ENCODE measurements at places on chromosomes 4 and X.

DNA sequence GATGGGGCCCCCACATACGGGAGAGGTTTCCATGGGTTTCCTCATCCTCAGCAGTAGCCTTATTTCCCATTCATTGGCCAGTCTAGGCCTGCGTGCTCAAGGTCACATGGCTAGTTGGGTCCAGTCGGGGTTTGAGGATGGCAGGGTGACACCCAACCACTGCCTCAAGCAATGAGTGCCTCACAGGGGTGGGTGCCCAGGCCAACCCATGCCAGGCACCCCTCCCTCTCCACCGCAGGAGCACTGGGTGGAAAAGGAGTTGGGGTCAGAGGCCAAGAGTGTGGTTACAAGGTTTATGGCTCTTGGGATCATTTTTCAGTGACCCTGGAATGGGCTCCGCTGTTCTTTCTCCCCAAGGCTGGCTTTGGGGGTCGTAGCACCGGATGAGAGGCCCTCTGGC, 3.1 kb downstream of the NSG1 start:
- no peak for DNase-seq

DNA sequence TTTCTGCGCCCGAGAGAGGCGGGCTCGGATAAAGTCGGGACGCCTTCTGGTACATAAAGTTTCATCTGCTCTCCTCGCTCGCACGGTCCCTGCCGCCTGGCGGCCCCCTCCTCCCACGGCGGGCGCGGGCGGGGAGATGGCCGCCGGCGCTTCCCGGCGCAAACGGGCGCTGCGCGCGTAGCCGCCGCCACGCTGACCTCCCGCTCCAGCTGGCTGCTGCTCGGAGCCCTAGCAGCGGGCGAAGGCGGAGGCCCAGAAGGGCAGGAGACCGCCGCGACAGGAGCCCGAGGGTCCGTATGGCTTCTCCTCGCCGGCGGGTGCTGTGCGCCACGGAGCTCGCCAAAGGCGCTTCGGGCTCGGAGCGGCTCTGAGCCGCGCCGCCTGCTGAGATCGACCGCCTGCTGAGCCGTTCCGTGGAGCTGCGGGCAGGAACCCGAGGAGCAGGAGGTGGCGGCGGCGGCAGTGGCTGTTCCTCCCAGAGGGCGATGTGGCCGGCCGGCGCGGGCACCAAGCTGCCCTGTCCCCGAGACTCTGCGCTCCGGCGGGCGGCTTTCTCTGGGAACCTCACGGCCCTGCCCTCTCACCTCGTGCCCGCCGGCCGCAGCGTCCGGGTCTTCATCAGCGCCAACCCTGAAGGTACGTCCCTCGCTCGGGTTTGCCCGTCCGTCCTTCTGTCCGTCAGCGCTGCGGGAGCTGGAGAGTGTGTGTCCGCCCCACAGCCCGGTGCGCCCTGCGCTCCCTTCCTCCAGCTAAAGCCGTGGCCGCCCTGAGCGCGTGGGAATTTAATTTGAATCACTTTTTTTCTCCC, at the start of gene NWD2:
NWD2 (plus strand) TSS at position 161 of the 808 bp plus-strand sequence; CDS start at position 486, 325 bp downstream.
- DNase-seq = peak; percentile 30

DNA sequence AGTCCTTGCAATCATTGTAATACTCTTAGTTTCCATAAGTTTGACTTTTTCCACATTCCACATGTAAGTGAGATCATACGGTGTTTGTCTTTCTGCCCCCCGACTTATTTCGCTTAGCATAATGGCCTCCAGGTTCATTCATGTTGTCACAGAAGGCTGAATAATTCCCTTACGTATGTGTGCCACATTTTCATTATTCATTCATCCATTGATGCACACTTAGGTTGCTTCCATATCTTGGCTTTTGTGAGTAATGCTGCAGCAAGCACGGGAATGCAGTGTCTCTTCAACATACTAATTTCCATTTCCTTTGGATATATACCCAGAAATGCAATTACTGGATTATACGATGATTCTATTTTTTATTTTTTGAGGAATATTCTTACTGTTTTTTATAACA, 22.0 kb upstream of the VEGFC start:
- DNase-seq = no peak

DNA sequence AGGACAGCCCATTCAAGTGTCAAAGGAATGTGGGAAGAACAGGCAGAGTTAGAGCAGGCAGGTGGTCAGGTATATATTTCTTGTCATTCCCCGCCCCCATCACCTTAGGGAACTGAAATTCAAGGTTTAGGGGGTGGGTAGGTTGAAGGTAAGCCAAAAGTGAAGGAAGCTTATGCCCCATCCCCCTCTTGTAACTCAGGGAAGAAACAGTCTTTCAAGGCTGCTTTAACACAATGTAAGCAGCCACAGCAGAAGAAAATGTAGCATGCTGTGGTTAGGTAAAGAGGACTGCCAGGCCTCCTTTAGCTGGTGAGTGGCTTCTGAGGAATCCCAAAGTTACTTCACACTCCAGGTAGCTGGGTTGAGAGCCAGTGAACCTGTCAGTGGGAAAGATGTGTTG, 122.3 kb downstream of the RS1 start:
- peak; percentile 32 for DNase-seq

DNA sequence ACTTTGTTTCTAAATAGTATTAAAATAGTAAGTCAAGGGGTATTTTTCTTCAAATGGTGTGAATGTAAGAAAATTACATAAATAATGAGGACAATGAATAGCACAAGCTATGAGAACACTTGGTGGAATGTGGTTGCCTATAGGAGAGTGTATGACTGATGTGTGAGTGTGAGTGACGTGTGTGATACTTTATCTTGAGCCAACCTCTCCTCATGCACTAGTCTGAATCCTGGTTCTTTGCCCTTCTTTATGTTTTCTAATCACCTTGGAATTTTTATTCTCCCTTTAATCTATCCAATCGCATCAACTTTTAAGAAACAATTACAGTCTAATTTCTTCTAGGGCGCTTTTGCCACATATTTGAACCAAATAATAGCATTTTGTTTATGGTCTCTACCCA, 98.2 kb downstream of the YIPF7 start:
- DNase-seq = peak; percentile 29

DNA sequence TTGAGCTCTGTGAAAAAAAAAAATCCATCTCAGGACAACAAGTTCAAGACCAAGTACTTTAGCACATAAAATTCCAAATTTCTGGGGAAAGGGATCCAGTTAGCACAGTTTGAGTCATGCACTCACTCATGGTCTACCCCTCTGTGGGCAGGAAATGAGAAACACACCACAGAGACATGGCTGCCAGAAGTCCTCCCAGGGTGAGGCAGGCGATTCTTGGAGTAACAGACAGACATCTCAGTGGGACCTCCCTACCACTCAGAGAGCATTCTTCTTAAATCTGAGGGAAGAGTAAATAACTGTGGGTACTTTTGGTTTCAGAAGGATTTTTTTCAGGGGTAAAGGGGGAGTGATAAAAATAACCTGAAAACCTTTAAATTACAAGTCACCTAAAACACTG, 14.1 kb downstream of the CXCL1 start:
- peak; percentile 49 for DNase-seq

DNA sequence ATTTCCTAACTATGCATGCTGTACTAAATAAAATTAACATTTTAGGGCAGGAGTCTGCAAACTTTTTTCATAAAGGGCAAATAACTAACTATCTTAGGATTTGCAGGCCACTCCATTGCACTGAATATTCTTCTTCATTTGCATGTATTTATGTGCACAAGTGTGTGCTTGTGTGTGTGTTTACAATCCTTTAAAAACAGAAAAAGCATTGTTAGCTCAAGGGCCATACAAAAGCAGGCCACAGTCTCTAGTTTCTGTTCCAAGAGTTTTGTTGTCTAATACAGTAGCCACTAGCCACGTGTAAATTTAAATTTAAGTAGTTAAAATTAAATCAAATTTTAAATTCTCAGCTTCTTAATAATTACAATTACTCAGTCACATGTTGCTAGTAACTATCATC, 621.8 kb downstream of the TMA16 start:
- DNase-seq = no peak

- DNase-seq = no peak
Observed at GRCh38 chr4:46954643-46955042, 38.7 kb downstream of the GABRA4 start.

DNA sequence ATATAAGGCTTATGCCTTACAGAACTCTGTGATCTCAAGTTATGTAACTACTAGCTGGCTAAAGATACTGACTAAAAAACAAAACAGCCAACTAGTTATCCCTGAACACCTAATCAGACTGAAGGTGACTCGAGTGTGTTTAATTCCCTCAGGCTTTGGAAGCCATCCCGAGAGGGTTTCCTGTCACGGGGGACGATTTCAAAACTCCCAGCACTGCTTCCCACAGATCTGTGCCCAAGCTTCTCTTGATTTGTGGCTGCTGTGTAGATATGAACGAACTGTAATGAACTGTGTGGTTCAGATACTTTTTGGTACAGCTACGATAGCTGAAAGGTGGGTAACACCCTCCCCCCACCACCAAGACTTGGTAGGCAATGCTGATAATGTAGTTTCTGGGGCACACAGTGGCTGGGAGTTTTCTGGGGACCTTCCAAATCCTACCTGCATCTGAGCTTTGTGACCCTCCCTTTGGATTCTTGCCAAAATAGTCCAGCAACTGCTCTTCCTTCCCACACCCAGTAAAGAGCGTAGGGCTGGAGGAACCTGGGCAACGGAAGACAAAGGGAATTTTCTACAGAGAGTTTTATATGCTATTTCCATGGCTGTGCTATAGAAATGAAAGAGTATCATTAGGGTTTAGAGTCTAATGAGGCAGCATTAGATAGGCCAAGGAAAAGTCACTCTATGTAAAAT, 148.8 kb downstream of the MGST2 start:
- peak; percentile 80 for DNase-seq

DNA sequence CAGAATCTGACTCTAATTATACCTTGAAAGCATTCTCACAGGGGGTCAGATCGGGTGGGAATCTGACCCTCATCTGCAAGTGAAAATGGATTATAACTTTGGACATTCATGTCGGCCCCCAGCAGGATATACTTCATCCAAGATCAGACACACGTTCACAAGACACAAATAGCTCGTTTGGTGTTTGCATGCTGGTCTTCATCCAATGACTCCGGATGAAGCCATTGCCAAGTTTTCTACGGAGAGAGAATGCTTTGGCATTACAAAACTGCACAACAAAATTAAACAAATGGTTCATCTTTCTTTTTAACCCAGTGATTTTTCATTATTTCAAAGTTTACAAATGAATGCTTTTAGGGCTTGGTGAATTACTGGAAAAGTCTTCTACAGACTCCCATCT, 105.5 kb downstream of the MID1 start:
- DNase-seq = no peak

- no peak for DNase-seq
Observed at GRCh38 chr4:73251384-73251783, 7.2 kb downstream of the ANKRD17 start.

GRCh38 chrX:107894038-107894437, 68.4 kb downstream of the MID2 start:
- DNase-seq = peak; percentile 61

DNA sequence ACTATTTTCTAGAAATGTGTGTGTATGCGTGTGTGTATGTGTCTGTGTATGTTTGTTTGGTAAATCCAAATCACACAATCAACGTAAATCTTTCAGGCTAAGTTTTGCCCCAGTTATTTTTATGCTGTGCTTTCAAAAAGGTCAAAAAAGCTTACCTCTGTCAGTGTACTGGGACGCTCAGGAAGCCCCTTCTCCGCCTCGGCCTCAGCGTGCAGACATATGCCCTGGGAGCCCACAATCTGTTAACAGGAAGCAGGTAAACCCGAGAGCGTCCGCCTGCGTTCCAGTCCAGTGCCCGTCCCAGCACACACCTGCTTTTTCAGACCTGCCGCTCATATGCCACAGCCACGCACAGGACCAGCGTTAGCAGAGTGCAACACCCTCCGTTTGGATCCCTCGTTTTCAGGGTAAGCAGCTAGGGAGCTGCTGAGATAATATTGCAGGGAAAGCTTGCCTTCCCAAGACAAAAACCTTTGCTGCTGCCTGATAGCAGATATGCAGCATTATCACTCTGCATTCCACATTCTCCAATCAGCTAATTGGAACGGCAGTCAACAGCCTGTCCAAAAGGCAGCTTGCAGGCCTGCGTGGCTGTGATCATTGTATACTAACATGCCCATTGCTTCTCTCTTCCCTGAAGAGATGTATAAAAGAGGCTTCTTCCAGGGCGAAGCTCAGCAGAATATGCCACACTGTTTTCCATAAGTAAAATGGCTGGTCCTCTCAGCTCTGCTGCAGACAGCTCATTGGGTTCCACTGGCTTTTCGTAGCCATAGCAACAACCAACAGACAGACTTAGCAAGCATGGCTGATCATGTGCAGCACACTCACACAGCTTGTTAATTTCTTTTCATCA, at the start of gene SORBS2:
SORBS2 (minus strand) TSS at position 686 of the 856 bp plus-strand sequence. CDS start 121,623 bp downstream, outside the sequence.
- peak; percentile 81 for DNase-seq

Measured in epithelial cell of esophagus (primary cell).